ENCODE measurements at places on chromosomes 2 and 18.

- DNase-seq = no peak
These were observed 51.8 kb upstream of the EPC2 start for GRCh38 chr2:148592791-148593190.

DNA sequence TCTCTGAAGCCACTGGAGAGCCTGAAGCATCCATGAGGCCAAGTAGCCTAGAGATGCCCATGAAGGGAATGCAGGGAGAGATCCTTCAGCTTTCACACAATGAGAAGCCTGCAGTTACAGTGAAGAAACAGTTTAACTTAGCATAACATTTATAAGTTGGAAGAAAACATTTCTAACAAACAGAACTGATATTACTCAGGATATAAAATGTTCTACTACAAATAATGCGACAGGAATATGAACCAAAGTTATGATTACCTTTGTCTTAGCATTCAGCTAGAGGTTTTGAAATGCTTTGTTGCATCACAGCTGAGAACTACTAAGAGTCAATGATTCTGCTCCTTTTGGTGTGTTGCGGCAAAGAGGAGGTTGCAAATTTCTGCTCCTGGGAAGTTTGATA, 6.9 kb upstream of the KYNU start:
- no peak for DNase-seq

DNA sequence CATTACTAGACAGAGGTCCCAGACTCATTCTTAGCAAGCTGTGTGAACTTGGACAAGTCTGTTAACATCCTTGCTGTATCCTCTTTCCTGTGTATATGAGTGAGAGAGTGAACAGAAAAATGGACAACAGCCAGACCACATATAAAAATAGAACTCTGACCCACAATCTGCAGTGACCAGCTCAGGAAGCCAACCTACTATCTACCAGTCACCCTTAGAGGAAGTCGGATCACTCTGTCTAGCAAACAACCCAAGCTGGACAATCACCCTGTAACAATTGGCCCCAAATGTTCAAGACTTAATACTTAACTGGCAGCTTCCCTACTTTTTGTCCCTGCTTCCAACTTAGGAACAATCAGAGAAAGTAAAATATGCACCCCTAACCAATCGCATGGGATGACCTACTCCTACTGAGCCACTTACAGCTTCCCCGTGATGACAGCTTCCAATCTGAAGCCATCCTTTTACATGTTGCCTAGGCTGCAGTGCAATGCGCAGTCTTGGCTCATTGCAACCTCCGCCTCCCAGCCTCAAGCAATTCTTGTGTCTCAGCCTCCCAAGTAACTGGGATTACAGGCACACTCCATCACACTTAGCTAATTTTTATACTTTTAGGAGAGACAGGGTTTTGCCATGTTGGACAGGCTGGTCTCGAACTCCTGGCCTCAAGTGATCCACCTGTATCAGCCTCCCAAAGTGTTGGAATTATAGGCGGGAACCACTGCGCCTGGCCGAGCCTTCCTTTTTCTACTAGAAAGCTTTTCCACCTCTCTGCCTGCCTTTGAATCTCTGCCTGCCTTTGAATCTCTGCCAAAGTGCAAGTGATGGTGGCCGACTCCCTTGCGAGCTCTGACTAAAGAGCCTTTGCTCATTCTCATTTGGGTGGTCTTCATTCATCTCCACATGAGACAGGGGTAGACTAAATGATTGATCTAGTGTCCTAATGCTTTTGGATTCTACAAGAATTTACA, 158.3 kb upstream of the NDUFV2 start:
- peak; percentile 67 for DNase-seq

DNA sequence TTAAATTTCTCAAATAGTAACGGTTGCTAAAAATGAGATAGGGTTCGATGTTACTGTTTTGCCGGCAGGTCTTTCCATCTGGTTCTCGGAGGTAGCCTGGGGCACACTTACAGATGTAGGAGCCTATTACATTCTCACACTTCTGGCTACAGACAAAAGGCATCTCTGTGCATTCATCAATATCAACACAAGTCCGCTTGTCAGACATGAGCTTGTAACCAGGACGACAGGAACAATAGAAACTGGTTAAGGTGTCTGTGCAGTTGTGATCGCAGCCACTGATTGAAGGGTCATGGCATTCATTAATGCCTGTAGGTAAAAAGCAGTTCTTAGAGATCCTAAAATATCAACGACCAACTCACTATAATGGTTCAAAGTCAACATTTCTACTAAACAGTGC, 116.3 kb downstream of the DHRS9 start:
- no peak for DNase-seq

DNA sequence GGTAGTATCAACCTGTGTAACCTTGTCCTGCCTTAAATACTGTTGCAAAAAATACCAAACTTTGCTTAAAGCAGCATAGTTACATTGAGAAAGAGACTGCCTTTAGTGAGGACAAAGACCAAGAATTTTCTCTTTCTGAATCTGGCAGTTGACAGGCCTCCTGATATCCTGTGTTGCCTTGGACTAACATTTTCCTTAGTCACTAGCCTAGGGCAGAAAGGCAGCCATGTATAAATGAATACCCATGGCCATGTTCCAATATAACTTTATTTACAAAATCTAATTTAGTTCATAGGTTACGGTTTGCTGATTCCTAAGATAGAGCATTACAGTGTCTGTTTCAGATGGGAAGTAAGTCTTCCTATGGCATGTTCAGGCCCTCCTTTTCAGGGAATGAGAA, 895.4 kb downstream of the CNTNAP5 start:
- DNase-seq = no peak

DNA sequence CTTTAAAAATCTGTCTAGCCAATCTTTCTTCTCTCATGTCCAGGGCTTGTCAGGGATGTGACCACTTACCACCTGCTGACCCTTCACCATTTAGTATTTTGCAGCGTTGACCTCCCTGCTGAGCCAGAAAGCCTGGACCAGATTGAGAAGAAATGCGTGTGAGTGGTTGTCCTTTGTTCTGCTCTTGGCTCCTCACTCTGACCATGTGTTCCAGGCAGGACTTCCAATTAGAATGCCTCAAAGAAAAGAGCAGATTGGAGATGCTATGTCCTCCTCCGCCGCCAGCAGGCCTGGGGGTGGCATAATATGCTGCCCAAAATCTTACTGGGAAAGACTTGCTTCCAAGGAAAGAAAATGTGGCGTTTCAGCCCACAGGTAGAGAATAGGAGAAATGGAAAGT, 894.1 kb downstream of the SLC4A3 start:
- no peak for DNase-seq

DNA sequence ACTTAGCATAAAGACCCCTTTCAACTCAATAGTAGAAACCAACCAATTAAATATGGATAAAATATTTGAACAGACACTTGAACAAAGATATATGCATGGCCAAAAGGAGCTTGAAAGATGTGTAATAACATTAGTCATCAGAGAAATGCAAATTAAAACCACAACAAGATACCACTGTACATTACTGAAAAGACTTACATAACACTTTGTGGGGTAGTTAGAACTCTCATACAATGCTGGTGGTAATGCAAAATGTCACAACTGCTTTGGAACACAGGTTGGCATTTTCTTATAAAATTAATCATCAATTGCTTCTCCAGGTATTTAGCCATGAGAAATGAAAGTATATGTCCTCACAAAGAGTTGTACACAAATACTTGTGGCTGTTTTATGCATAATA, 60.7 kb downstream of the TTC27 start:
- DNase-seq = peak; percentile 21

- no peak for DNase-seq
These were observed 636 bp downstream of the ARL4C start for GRCh38 chr2:234496055-234496834.

Data from GM04504 (cell line).